ENCODE measurements at places on chromosomes 12 and 14. TPM values are rescaled to one million over a fixed set of nuclear protein-coding genes. Genes with fewer than 3 reads are reported as not detected.

Gene KRT80
- total RNA-seq, result 78.6 TPM

GRCh38 chr12:26274441-26275312 lies 79.3 kb downstream of the SSPN start:
- peak; percentile 90 for DNase-seq
- peak overlapping the region; percentile 83 for H3K27ac ChIP-seq
- peaks cover 47% of the 10 kb centered on the region for H3K4me1 ChIP-seq
- H3K4me3 ChIP-seq, result no peak overlapping the region

GRCh38 chr12:92465786-92466295 lies 236.9 kb upstream of the PLEKHG7 start:
- H3K27ac ChIP-seq, result no peak overlapping the region
- H3K4me1 ChIP-seq, result no peaks in the 10 kb centered on the region
- H3K36me3 ChIP-seq, result no peaks in the 10 kb centered on the region
- DNase-seq, result no peak
- H3K4me3 ChIP-seq, result no peak overlapping the region

DNA sequence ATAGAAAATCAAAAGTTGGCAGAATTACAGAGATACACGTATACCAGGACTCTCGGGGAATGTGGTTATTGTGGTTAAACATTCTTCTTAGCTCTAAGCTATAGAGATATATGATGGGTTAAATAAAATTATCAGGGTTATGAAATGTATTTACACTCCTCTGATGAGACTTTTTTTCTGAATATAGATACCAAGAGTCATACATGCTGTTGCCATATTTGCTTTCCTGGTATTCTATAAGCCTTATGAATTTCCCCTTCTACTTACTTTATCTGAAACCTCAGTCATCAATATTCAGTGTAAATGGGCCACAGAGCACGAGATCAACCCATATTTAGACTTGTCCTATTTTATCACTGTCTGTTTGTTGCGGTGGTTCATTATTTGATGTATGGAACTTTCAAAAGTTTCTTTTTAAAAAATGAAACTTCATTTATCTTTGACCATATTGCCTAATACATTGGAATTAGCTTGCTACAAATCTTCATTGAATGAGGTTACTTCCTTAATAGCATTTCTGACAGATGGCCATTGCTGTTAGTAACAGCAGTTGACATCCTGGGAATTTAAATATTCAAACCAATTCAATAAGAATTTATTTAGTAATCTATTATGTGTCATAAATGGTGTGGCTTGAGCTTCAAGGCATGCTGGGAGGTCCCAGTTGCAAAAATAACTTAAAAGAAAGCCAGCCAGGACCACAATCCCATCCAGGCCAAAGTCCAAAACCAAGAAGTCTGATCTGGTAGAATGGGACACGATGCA lies 393.5 kb downstream of the PCNX1 start:
- H3K4me3 ChIP-seq, result no peak overlapping the region
- H3K4me1 ChIP-seq, result no peaks in the 10 kb centered on the region
- DNase-seq, result no peak
- no peaks in the 10 kb centered on the region for H3K27me3 ChIP-seq
- H3K36me3 ChIP-seq, result no peaks in the 10 kb centered on the region

DNA sequence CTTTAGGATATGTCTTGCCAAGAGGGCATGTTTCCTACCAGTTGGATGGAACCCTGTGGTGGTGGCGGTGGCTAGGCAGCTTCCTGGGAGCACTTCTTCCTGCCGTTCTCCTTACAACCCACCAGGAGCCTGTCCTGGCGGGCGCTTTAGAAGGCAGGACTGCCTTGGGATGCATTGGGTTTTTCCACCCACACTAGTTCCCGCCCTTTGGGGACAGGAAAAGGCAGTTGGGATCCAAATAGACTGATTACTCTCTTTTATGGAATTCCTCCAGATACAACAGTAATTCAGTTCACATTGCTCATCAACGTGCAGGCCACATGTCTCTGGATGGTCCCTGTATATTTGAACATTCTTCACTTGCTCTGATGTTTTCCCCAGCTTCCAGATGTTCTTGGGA lies 305.7 kb upstream of the SSTR1 start:
- no peaks in the 10 kb centered on the region for H3K36me3 ChIP-seq
- DNase-seq, result no peak
- H3K4me3 ChIP-seq, result no peak overlapping the region

Gene PPFIA2
- not detected for total RNA-seq

GRCh38 chr12:87160848-87161601 lies 868.2 kb downstream of the C12orf50 start:
- H3K27me3 ChIP-seq, result no peaks in the 10 kb centered on the region
- H3K4me1 ChIP-seq, result no peaks in the 10 kb centered on the region
- no peak overlapping the region for H3K27ac ChIP-seq
- no peaks in the 10 kb centered on the region for H3K36me3 ChIP-seq
- no peak overlapping the region for H3K4me3 ChIP-seq

- no peaks in the 10 kb centered on the region for H3K36me3 ChIP-seq
- peaks cover 28% of the 10 kb centered on the region for H3K4me1 ChIP-seq
- peak overlapping the region; percentile 93 for H3K4me3 ChIP-seq
- H3K27me3 ChIP-seq, result no peaks in the 10 kb centered on the region
- peak; percentile 80 for DNase-seq
Measured at GRCh38 chr14:92105893-92106142, 564 bp downstream of the ATXN3 start.

GRCh38 chr14:31895206-31895605 lies 181.9 kb upstream of the ARHGAP5 start:
- H3K4me1 ChIP-seq, result no peaks in the 10 kb centered on the region
- no peak for DNase-seq
- no peak overlapping the region for H3K27ac ChIP-seq
